ENCODE measurements at places on chromosomes 12 and 14. TPM values are rescaled to one million over a fixed set of nuclear protein-coding genes. Genes with fewer than 3 reads are reported as not detected.

MGST1 gene
- 293 TPM for total RNA-seq

ZFHX2 gene
- 0.73 TPM for total RNA-seq

NINJ2 gene
- total RNA-seq, result 5.5 TPM

REC8 gene
- total RNA-seq, result 1.8 TPM

NTF3 gene
- not detected for total RNA-seq

Data from subcutaneous preadipocyte (primary cell).